GM12892 (cell line): ENCODE measurements at places on chromosomes 5 and 9.
A peak's percentile ranks its signal among the peaks of the same experiment; 100 is the strongest.

DNA sequence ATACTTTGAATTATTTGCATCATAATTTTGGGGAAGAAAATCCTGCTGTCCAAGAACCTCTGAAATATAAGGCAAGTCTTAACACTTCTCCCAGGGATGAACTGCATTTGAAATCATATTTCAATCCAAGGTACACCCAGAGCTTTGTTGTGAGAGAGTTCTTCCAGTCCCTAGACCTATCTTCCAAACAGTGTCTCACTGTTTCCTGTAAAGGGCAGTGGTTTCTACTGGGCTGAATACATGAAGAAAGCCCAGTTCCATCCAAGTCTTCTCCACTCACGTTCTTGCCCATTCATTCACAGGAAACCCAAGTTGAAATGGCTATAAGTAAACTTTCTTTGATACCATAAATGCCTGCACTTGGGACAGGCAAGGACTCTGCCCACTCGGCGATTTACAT lies 108.3 kb upstream of the LHFPL2 start:
- no peak for DNase-seq

DNA sequence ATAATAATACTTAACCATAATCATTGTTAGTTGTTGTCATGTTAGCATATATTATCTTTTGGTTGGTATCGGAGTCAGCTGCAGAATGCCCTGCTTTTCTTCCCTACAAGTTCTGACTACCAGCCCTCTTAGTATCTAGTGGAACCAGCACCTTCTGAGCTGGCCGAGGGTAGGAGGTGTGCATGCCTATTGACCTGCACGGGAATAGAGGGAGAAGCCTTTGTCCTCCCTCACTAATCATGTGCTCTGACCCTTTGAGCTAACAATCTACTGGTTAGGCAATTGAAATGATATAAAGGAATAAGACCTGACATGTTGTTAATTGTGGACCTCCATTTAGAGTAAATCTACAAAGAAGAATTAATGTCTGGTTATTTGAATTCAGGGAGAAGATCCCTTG lies 4.1 kb downstream of the PCSK5 start:
- no peak for DNase-seq

DNA sequence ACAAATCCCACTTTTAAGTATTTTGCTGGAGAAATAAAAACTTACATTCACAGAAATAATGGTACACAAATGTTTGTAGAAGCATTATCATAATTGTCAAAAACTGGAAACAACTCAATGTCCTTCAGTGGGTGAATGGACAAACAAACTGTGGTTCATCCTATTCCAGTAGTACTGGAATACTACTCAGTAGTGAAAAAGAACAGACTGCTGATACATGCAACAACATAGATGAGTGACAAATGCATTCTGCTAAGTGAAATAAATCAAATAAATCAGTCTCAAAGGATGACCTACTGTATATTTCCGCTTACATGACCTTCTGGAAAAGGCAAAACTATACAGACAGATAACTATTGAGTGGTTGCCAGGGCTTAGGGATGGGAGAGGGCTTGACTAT lies 114.1 kb downstream of the ANKRD55 start:
- DNase-seq = no peak

GRCh38 chr9:123608104-123608503 lies 252.1 kb downstream of the CRB2 start:
- DNase-seq = peak; percentile 38

DNA sequence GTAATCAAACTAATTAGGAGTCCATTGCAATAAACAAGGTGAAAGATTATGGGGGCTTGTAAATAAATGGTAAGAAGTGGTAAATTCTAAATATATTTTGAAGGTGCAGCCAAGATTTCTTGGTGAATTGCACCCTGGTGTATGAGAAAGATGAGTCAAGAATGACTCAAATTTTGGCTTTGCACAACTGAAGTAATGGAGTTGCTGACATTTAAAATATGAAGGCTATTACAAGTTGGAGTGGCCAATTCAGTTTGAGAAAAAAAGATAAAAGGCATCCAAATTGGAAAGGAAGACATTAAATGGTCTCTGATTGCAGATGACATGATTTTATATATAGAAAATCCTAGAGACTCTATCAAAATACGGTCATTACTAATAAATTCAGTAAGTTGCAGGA lies 2330.6 kb downstream of the MAT2B start:
- no peak for DNase-seq

GRCh38 chr5:14313986-14314690 lies 171.0 kb downstream of the TRIO start:
- no peak for DNase-seq

GRCh38 chr5:9500193-9500592 lies 45.7 kb downstream of the SEMA5A start:
- no peak for DNase-seq

DNA sequence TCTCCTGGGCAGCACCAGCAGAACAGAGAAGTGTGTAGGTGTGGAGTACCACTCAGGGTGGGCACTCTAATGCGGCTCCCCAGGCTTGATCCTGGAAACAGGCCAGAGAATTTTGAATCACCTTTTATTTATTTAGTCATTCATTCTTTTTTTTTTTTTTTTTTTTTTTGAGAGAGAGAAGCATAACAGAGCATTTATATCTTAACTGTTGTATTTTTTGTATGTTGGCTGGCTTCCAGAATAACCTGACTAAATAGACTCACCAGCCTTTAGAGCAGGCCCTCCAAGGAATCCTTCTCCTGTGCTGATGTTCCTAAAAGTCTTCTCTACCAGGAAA lies 153.4 kb downstream of the PIK3R1 start:
- DNase-seq = no peak

- DNase-seq = no peak
These were observed 278 bp upstream of the NIPSNAP3A start for GRCh38 chr9:104747245-104747564.
